ENCODE measurements at places on chromosomes 12 and 14.

- no peak for DNase-seq
Observed at GRCh38 chr14:69580009-69580577, 5.4 kb upstream of the CCDC177 start.

DNA sequence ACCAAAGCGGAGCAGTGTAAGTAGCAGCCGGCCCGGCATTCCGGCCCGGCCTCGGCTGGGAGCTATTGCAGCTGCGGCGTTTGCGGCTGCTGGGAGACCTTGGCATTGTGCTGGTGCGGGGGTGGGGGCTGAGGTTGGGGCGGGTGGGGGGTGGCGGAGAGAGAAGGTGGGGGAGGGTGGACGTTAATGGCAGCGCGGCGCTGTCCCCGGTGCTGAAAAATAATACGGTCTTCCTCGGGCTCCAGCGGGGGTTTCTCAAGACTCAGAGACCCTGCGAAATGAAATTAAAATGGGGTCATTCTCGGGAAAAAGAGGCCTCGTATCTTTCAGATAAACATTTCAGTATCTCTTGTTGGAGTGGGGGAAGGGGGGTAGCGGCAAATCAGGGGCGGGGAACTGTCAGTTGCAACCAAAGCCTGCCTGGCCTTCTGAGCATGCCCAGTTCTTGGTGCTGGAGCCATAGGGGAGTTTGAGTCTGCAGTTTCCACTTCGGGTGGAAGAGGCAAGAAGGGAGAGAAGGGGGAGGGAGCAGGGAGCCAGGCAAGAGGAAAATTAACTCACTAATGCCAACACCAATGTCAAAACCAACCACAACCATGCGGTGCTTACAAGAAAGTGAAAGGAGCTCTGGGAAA is 414 bp downstream of the UNC79 start:
- no peak for DNase-seq

DNA sequence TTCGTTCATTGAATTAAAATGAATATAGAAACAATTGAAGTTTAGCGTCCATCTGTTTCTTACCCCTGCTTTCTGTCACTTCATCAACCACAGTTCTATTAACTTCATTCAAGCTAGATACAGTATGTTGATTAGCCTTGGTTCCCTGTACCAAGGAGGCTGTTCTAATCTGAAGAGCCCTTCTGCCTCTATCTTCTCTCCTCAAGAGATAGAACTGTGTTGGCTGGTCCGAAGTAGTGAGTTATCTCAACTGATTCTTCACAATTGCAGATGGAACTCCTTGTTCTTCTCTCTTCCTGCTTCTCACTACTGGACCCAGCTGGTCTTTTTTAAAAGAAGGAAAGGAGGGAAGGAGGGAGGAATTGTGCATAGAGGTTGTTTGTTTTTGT is 82.1 kb upstream of the TRAF3 start:
- DNase-seq = no peak

GRCh38 chr14:90454041-90455000 is 57.5 kb downstream of the CALM1 start:
- no peak for DNase-seq

- no peak for DNase-seq
Observed at GRCh38 chr12:50665609-50666008, 98.3 kb upstream of the ATF1 start.

All from CD4-positive, alpha-beta T cell treated with Interleukin-15 for 4 hours (primary cell).